Right kidney (tissue), 9 donors: ENCODE measurements at places on chromosomes 2 and 18.

GRCh38 chr2:314561-315336 is 26.9 kb upstream of the ALKAL2 start:
- no peak for DNase-seq

- DNase-seq = no peak
Measured at GRCh38 chr2:7154656-7155055, 237.4 kb downstream of the RNF144A start.

DNA sequence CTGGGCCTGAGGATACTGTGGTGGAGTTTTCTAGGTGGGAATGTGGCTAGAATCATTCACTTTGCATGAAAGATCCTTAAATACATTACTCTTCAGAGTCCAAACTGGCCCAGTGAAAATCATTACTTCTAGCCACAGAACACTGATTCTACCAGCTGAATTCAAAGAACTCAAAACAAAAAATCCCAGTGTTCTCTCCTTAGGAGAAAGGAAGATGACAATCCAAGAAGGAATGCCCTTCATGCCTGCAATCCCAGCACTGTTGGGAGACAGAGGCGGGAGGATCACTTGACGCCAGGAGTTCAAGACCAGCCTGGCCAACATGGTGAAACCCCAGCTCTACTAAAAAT is 35.2 kb downstream of the FAM228A start:
- DNase-seq = no peak

DNA sequence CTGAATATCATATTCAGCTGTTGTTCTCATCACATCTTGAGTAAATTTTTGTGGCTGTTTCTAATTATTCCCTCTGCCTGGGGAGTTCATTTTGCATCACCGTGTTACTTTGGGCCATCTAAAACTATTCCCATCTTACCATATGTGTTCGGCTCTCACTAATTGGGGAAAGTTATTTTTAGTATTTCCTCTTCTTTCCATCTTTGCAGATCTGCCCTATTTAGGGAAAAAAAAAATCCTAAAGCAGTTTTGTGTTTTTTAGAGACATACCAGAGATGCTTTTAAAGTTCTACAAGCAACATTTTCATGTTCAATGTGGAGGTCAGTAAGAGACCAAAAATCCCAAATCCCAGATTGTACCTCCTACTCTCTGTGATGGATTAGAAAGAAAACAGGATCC is 111.3 kb upstream of the NDUFV2 start:
- no peak for DNase-seq

- DNase-seq = no peak
Measured at GRCh38 chr18:52652391-52652790, 312.4 kb downstream of the DCC start.

DNA sequence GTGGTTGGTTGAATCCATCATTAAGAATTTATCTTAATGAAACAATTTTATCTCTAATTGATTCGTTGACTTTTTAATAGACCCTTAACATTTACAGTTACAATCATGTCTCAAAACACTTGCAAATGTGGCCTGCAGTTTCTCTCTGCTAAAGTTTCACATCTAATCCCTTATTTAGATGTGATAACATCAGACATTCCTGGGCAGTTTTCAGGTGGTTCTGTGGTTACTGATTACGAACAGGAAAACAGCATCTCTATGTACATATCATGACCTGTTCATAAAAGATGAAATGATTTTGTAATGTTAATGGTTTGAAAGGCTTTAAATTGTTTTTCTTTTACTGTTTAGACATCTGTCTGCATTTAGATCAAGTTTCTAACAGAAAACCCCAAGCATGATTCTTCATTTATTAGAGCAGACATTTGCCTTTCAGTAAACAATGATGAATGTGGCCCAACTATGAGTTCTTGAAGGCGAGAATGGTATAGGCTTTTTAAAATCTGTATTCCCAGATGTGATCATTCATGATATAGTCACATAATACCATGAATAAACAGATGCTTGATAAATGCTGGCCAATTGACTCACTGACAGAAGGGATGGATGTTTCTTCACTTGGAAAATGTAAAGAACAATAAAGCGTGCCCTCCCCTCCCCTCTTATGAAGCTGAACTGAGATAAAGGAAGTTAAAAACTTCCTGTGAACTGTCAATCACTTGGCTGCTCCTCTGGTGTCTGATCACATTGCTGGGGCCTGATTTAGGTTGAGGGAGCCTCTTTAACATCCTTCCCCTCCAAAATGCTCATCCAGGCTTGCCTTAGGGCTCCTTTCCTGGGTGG is 3.5 kb downstream of the CAPN14 start:
- DNase-seq = no peak

DNA sequence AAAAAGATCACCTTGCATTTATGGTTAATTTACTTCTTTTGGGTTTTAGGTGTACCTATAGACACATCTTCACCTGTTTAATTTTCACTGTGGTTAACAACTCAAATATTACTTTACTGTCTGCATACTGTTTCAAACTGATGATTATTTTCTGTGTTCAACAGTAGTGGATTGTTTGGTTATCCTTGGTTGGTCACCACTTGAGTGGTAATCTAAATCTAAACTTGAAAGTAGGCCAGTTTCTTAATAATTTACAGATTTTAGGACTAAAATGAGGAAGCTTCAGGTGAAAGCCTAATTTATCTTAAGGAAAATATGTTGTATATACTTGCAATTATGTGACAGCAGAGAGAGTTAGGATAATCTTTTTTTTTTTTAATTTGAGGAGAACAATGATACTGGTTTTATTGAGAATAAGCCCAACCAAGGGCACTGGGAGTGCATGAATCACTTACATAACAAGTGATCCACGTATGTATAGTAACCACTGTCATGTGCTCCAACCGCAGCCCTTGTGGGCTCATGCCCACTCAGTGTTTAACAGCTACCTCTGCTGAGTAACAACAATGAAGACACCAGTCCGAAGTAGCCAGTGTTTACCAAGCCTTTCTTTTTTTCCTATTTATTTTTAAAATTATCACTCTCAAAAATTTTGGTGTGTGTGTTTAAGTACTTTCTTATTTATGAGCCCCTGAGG is 31.0 kb upstream of the WDSUB1 start:
- DNase-seq = no peak

GRCh38 chr18:64275593-64276300 is 126.9 kb upstream of the LINC00305 start:
- no peak for DNase-seq

GRCh38 chr18:65326805-65327204 is 424.0 kb upstream of the CDH7 start:
- no peak for DNase-seq

- DNase-seq = no peak
Measured at GRCh38 chr2:191870744-191871143, 23.9 kb upstream of the CAVIN2 start.

DNA sequence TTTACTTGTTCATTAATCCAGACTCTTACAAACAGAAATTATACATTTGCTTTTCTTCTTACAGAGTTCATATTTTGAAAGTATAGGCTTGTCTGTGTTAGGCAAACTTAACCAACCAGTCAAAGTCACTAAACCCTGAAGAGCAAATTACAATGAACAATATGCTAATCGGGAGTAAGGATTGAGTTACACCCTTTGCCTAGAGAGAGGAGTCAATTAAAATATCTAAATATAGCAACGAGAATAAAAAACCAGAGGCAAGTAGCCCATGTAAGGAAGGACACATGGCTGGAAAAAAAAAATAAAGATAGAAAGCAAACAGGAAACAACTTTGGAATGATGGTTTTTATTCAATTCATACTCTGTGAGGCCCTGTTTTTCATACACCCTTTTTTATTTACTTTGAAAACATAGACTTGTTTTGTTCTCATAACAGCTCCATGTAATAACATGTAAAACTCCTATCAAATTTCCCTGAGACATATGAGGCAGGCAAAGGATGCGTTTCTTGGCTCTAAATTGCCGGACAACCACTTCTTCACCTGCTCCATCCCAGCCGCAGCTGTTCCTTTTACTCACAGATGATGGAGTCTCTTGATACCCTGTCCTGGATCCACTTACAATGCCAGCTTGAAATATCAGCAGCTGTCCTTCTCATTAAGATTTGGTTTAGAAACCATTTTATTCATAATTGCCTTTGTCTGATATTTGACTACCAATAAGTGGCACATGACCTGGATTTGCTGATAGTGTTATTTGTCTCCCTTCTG is 767.7 kb upstream of the GCFC2 start:
- no peak for DNase-seq

DNA sequence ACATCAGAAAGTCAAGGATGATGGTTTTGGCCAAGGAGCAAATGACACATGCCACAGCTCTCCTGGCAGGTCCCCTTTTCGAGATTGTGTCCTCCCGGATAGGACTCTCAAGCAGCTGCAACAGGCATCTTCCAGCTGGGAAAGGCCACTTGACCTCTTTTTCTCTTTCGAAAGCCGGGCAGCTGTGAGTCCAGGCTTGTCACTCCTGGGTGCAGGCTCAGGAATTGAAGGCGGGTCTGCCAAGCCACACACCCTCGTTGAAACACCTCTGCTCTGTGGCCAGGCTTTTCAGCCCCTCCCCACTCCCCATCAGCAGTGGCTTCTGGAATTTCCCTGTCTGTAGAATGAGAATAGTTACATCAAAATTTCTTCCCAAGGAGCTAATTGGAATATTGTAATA is 98.0 kb downstream of the CCDC138 start:
- DNase-seq = no peak

GRCh38 chr2:76793647-76794334 is 728.4 kb downstream of the LRRTM4 start:
- DNase-seq = no peak

DNA sequence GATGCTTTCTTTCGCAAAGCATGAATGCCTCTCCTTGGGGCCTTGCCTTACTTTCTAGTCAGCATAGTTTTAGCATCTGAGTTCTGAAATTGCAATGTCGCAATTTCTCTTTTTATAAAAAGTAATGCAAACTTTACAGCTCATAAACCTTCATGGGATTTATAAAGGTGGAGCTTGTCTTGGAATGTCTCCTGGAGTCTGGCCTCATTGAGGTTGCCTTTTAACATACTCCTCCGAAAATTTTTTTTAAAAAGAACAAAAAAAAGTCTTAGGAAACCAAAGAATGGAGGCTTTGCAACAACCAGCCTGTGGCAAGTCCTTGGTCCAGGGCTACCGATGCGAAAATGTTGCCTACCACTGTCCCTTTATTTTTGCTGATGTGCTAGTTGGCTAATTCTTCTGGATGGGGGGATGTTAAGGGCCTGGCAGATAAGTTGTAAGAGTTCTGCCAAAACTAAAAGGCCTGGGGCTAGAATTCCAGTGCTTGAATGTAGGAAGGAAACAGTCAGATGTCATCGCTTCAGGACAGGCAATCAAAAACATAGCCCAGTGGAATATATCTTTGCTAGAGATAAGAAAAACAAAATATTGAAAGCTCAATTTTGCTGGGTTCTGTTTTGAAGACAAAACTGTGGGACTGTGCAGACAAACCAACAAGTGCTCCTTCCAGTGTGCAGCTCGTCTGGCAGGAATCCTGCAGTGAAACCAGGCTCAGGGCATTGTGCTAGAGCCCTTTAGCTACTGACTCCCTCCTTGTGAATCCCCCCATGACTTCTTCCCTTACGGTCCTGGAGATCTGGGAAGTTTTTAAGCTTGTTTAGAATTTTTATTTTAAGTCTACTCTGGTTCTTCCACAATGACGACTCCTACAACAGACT is 213.0 kb downstream of the PIEZO2 start:
- no peak for DNase-seq

DNA sequence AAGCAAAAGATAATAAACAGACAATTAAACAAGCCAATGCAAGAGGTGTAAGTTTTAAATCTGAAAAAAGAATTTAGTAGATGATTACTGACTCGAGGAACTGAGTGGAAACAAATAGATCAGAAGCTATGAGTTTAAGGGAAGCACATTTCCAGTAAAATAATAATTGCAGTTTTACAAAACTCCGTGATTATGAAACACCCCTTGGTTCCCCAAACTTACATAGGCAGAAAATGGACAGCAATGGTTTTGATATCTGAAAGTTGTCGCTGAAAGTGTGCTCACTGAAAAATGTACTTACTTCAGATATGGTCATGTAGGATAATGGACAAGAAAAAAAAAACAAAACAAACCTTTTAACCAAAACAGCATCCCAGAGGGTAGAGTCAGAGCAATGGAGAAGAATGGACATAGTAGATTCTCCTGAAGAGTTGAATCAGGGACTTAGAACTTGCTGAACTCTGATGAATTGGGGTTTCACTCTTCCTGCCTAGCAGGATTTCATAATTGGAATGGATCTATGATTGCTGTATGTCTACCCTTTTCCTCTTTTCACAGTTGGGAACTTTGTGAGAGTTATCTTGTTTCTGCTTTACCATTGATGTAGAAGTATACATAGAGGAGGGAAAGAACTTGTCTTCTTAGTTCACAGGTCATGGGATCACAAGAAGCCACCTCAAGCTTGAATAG is 305.6 kb upstream of the ZEB2 start:
- no peak for DNase-seq
